A172 (cell line): ENCODE measurements at places on chromosomes 6 and 20.

DNA sequence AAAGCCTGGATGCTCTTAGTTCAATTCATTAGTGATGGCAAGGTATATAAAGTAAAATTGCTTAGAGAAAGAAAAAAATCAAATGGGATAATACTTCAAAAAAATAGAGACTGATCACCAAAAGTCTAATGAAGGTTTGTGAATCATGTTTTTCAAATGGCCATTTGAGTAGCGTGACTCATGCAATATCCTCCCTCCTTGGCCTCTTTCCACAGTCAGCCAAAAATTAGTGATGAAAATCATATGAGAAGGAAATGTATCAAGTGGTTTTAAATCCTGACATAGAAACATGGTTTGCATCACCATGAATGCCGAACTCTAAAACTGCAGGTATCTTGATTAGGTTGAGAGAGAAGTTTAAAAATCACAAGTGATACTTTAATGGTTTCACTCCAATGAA lies 1.2 kb upstream of the COL19A1 start:
- peak; percentile 6 for DNase-seq

GRCh38 chr20:34532320-34532719 lies 16.1 kb downstream of the DYNLRB1 start:
- no peak for DNase-seq

DNA sequence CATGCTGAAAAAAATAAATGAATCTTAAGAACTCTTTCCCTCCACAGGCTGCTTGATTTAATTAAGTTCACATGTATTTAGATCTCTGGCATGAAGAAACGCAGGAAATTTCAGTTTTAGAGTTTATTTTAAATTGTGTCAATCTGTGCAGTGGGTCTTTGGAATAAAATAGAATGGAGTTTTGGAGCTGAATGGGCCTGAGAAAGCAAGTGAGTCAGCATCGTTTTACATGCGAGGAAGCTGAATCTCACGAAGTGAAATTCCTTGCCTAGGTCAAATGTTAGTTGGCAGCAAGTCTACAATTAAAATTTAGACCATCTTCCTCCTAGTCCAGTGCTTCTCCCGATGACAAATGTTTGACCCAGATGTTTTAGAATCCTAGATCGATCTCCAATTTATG lies 22.4 kb downstream of the MAP7 start:
- DNase-seq = no peak

DNA sequence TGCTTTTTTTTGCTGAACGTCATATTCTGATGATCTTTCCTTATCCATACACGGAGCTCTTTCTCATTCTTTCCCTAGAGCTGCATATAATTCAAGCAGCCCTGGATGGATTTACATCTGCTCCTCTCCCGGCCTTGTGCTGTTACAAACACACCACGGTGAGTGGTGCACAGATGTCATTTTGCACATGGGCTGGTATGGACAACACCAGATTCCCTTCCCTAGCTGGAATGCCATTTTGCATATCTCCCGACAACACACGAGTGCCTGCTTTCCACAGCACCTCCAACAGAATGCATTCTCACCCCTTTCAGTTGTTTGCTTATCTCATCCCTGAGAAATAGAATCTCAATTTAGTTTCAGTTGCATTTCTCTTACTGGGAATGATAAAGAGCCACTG lies 69.5 kb upstream of the AFDN start:
- no peak for DNase-seq

DNA sequence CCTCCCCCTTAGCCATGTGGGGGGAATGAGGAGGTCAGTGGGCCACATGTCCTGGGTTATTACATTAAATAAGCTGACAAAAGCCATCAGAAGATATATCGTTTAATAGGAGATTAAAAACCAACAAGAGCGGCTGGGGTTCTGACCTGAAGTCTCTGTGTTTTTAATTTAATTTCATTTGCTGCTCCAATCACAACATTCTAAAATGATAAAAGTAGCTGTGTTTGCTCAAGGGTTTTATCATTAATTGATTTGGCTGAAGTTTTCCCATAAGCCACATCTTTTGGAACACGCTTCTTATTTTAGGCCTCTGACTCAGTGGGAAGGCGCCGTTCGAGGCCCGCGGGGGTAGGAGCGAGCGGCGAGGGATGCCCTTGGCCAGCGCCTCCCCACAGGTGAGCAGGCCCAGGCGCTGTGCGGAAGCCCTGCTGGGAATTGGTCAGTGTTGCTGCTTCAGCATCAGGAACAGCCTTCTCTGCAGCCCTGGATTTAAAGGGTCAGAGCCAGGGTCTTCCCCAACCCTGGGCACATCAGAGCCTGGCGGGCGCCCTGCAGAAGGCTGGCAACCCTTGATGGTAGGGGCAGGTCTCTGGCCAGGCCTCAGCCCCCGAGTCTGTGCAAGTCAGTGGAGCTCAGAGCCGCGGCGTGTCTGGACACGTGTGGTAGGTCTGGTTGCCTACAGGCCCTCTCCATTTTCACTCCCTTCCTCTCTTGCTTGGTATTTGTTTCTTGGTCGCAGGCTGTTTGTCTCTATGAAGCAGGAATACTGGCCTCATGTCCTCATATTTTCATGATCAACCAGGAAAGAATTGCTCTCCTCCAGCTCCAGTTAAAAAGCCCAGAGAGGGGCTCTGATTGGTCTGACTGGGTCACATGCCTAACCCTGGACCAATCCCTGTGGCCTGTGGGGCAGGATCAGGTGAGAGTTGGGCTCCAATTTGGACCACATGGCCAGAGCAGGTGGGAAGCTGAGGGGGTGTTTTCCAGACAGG lies 30.9 kb upstream of the MLN start:
- no peak for DNase-seq

DNA sequence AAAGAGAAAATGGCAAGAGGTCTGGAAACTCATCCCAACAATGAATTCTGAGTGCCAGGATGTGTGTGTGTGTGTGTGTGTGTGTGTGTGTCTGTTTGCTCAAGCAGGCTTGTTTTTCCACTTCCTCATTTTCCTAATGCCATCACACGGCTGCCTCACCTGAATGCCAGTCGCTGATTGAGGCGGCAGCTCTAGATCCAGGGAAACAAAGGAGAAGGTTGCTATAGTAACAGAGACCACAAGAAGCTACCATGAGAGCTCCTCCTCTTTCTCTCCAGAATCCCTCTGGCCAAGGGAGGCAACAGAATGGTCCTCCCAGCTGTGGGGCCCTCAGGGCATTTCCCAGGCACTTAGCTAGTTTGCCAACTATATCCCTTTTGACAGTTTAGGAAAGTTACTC lies 241.1 kb upstream of the TSHZ2 start:
- no peak for DNase-seq

DNA sequence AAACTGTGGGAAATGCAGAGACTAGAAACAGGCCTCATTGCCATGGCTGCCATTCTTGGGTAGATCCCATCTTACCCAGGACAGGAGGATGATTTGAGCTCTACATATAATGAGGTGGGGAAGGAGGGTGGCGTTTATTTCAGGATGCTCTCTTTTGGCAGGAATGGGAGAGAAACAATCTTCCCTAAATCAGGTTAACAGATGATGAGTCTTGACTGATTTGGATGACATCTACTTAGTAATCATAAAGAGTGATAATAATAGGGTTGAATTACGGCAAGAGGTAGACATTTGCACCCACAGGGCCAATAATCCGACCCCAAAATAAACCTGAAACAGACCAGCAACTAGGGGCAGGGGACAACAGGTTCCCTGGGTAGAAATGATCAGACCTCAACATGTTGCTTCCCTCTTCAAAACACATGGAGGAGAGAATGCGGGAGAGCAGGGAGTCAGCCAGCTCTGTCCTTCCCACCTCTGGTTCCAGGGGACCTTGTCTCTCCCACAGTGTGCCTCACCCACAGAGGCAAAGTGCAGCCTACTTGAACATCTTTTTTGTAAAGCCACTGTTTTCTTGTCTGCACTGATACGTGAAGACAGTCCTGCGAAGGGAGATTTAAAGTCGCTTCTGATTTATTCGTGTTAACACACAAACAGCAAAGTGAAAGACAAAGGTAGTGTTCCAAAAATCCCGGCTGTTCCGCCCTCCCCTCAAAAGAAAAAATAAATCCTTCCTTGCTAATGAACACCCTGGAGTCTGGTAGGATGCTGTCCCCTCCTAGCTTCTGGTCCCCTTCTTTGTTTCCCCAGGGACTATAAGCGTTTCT lies 3.9 kb downstream of the FOXQ1 start:
- no peak for DNase-seq

- no peak for DNase-seq
These were observed at the start of gene OXT for GRCh38 chr20:3071610-3072529. Gene OXT (plus strand): TSS chr20:3071620. CDS start chr20:3071656, 36 bp downstream.

GRCh38 chr6:1724616-1725015 lies 114.9 kb downstream of the FOXC1 start:
- peak; percentile 55 for DNase-seq

- DNase-seq = no peak
These were observed 67.3 kb downstream of the ISM1 start for GRCh38 chr20:13288357-13288756.

GRCh38 chr6:166405386-166405785 lies 22.6 kb upstream of the MPC1 start:
- no peak for DNase-seq

- no peak for DNase-seq
These were observed 470.6 kb upstream of the ARID1B start for GRCh38 chr6:156306531-156306930.

DNA sequence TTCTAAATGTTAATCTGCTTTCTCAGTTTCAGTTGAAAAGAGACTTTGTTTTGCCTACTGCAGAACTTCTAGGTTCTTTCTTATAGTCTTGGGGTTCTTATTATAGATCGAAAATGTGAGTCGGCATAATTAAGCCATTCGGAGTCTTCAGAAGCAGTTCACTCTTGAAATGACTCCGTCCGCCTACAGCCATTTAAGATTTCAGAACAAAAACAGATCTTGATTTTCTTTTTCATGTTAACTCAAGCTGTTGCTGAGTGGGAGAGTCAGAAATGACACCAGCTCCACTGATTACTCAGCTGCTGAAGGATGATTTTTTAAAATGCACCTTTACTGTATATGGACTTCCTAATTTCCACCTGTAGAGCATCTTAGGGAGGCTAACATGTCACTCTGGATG lies 15.9 kb downstream of the PRDM1 start:
- DNase-seq = no peak
